Uterine smooth muscle cell (primary cell): ENCODE measurements at places on chromosomes 7 and 10. TPM values are rescaled to one million over a fixed set of nuclear protein-coding genes. Genes with fewer than 3 reads are reported as not detected.

Gene SFTPD
- not detected in 2 replicates for total RNA-seq

Gene OR2A7
- total RNA-seq: 0.12 TPM in 1 of 2 replicates, not detected in the other

Gene LAMB1
- 208 and 292 TPM in 2 replicates for total RNA-seq

Gene GALNT11
- 50.4 and 65.6 TPM in 2 replicates for total RNA-seq

Gene DKK1
- 292 and 421 TPM in 2 replicates for total RNA-seq

Gene MALRD1
- 0.33 and 0.87 TPM in 2 replicates for total RNA-seq

Gene COL17A1
- total RNA-seq: under 0.01 and 0.33 TPM in 2 replicates

Gene CHN2
- total RNA-seq: 0.44 and 0.87 TPM in 2 replicates

Gene IL15RA
- 3.2 and 6.2 TPM in 2 replicates for total RNA-seq
